Activated T-cell treated with anti-CD3 and anti-CD28 coated beads, Interleukin-2, amount 50 U/mL, for 72 hours (primary cell): ENCODE measurements at places on chromosomes 3 and 15. TPM values are rescaled to one million over a fixed set of nuclear protein-coding genes. Genes with fewer than 3 reads are reported as not detected.
A peak's percentile ranks its signal among the peaks of the same experiment; 100 is the strongest.

Gene C3orf20
- total RNA-seq, result 0.51 TPM

Gene TMEM115
- 21.5 TPM for total RNA-seq

Gene HTR3E
- total RNA-seq, result not detected

Gene PRICKLE2
- total RNA-seq, result 0.17 TPM

Gene C2CD4A
- 1.8 TPM for total RNA-seq

Gene LRRIQ4
- 0.22 TPM for total RNA-seq

Gene ZNF501
- 3.6 TPM for total RNA-seq

Gene STRC
- total RNA-seq, result 1.1 TPM

Gene APBA2
- total RNA-seq, result 9.1 TPM

Gene AZI2
- 58.2 TPM for total RNA-seq

Gene NRG4
- not detected for total RNA-seq

DNA sequence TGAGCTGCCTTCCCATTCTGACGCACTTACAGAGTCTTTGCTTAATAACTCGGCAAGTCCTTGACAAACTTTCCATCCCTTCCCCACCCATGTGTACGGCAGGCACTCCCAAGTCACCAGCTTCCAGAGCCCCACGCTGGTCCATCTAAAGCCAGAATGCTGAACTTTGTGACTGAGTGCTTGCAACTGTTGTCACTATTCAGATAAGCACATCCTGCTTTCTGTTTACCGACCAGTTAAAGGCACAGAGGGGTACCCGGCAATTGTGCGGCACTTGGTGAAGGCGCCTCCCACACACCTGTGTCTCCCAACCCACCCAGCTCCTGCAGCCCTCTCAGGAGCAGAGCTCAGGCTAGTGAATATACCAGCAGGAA lies 430.6 kb downstream of the FOXP1 start:
- DNase-seq, result no peak

- no peak for DNase-seq
Measured at GRCh38 chr3:194928227-194928626, 242.5 kb downstream of the FAM43A start.

DNA sequence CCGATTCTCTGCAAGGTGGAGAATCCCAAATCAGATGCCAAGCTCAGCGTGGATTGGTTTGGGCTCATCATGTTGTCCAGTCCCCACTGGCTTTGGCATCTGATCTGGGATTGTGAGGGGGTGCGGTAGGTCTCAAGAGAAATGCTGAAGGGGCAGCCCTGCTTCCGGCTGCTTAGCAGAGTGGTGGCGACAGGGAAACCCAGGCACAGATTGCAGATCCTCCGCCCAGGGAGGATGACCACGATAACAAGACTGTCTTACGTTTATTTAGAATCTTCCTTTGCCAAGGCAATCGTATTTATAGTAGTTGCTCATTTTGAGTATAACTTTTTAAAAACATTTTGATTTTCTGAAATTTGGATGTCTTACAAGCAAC lies 61.1 kb downstream of the SLC12A8 start:
- no peak for DNase-seq

DNA sequence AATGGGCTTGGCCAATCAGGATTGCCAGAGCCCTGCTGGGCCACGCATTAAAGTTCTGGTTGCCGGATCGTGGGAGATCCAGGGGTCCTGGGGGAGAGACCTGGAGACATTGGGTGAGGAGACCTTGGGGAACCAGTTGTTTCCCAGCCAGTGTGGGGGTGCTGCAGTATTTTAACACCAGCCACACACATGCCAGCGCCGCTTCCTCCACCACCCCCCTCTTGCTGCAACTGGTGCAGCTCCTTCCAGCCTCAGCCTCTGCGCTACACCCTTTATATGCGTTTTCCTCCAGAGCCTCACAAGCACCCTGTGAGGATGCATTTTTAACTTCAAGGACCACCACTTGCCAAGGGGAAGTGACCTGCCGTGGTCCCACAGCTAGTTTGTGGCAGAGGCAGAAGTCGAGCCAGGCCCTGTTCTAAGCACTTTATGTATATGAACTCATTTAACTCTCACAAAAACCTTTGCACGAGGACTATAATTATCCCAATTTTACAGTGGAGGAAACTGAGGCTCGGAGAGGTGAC lies 29.4 kb upstream of the GRIP2 start:
- no peak for DNase-seq

- DNase-seq, result no peak
Measured at GRCh38 chr3:66382142-66382541, 118.7 kb downstream of the LRIG1 start.

GRCh38 chr3:48588230-48588629 lies 6.9 kb downstream of the COL7A1 start:
- no peak for DNase-seq

GRCh38 chr3:66220066-66220465 lies 735 bp upstream of the SLC25A26 start:
- no peak for DNase-seq

GRCh38 chr3:86563400-86563970 lies 427.5 kb downstream of the VGLL3 start:
- DNase-seq, result no peak

- DNase-seq, result no peak
Measured at GRCh38 chr15:42020713-42021273, at the start of gene PLA2G4E. Gene PLA2G4E (minus strand): TSS chr15:42021042. CDS start chr15:42021030, 12 bp downstream.

DNA sequence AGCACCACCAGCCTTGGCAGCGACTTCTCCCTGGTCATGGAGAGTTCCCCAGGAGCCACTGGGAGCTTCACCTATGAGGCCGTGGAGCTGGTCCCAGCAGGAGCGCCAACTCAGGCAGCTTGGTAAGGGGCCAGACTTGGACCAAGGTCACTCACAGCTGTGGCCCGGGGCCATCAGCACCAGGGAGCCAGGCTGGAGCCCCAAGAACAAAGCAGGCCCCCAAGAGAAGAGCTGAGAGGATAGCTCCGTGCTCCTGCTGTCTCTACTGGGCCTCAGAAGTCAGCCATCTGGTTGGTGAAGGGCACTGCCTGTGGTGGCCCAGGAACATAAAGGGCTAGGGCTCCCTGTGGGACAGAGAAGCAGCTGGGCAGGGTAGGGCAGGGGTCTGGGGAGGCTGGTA lies 14.7 kb upstream of the CPNE9 start:
- no peak for DNase-seq

- no peak for DNase-seq
Measured at GRCh38 chr3:66618066-66618465, 117.2 kb upstream of the LRIG1 start.

- no peak for DNase-seq
Measured at GRCh38 chr15:95946241-95946640, 384.3 kb upstream of the NR2F2 start.

DNA sequence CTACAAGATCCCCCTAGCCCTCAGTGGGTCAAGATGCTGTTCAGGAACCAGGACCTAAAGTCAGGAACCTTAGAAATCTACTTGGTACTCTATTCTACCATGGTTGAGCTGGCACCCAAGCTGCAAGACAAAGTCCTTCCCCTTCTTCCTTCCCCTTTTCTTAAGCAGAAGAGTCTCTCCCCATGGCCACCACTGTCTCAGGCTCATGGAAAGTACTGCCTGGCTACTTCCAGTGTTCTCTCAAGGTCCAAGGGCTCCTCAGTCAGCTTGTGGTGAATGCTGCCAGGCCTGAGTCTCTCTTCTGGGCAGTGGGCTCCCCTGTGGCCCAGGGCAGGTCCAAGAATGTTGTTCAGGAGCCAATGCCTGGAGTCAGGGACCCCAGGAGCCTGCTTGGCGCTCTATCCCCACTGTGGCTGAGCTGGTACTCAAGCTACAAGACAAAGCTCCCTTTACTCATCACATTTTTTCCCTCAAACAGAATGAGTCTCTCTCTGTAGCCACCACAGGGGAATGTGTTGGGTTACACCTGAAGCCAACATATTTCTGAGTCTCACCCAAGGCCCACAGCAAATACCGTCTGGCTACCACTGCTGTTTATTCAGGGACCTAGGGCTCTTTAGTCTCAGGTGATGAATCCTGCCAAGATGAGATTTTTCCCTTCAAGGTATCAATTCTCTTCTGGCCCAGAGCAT lies 18.1 kb upstream of the SLC27A2 start:
- DNase-seq, result no peak

- no peak for DNase-seq
Measured at GRCh38 chr15:62407216-62407615, 242.1 kb upstream of the C2CD4B start.

DNA sequence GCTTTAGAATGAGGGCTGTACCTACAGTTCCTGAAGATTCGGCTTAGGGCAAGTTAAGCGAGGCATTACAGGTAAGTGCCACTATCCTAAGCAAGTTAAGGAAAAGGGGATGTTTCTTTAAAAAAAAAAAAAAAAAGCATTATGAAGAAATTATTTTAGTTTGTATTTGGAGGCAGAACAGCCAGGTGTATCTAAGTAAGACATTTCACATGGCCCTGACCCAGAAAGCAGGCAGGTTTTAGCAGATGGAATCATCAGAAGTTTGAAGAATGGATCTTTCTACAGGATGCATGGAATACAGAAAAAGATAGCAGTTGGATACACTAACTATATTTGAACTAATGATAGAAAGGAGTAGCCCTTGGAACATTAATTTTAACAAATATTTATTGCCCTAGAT lies 105.6 kb downstream of the OSBPL10 start:
- no peak for DNase-seq

DNA sequence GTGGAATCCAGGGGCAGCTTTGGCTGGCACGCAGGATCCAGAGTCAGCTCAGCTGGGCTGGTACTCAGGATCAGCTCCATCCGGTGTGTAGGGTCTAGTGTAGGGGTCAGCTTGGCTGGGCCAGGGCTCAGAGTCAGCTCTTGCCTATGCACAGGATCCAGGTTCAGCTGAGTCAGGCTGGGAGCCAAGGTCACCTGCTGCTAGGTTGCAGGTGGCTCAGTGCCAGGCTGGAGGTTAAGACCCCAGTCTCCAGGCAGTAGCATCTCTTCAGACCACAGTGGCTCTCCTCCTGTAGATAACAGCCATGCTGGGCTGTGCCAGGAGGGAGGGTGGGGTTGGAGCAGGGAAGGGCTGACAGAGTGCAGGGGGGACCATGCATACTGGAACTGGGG lies 1.8 kb downstream of the HYAL3 start:
- no peak for DNase-seq

GRCh38 chr3:135138776-135139175 lies 343.7 kb downstream of the EPHB1 start:
- no peak for DNase-seq

DNA sequence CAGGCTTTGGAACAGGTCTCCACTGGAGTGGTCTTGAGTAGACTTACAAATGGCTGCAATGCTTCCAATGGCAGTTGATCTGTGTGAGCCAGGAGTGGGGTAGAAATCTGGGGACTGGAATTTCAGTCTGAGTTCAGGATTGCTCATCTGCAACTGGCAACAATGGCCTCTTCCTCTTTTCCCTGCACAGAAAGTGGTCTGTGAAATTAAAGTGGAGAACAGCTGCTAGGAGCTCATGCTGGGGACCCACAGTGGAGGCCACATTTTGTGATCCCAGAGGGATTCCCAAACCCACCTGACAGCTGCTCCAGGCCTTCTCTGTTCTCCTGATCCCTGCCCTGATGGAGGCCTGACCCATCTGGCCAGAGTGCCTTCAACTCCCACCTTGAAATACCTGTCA lies 49.6 kb downstream of the CEMIP start:
- DNase-seq, result no peak

DNA sequence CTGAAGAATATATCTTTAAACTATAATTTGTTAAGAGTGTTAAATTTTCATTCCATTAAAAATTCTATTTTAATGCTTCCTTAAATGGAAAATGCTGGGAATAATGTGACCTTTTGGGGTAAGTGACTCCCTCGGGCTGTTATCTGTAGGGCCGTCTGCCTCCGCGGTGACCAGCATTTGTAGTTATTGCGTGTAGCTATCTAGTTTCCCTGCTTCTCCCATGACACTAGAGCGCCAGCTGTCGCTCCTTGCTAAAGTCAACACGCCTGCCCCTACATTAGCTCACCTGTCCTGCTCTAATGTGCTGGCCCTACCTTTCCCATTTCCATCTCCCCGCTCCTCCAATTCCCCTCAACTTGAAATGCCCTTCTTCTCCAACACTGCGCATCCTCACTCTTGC lies 12.4 kb upstream of the CHRM5 start:
- DNase-seq, result no peak

DNA sequence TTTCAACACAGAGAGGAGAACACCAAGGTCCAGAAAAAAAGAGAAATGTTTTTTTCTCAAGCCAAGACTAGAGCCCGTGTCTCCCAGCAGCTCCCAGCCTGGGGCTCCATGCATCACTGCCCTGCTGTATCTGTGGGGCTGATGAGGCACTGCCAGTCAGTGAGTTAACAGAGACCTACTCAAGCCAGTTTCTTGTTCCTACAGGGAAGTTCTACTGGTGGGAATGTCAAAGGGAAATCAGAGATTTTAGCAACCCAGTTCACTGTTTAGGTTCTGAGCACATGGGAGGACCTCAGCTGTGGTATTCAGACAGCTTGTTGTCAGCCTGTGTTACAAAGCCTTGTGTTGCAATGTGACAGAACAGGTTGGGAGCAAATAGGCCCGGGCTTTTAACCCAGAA lies 234.3 kb downstream of the TLE3 start:
- DNase-seq, result no peak

DNA sequence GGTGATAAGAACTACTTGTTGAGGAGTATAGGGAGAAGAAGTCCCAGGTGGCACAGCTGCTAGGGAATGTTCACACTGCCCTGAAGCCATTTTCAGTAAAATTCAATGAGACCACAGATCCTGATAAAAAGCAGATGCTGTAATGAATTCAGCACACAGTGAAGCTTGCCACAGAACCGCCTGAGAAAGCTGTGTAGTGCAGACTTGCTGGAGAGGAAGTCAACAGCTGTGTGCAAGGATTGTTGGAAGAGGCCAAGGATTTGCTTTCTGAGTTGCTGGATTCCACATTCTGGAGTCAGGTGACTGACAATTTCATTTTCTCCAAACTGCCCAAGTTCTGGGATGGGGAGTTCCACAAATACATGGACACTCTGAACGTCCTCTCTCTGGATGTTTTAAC lies 70.9 kb downstream of the ANP32A start:
- no peak for DNase-seq

DNA sequence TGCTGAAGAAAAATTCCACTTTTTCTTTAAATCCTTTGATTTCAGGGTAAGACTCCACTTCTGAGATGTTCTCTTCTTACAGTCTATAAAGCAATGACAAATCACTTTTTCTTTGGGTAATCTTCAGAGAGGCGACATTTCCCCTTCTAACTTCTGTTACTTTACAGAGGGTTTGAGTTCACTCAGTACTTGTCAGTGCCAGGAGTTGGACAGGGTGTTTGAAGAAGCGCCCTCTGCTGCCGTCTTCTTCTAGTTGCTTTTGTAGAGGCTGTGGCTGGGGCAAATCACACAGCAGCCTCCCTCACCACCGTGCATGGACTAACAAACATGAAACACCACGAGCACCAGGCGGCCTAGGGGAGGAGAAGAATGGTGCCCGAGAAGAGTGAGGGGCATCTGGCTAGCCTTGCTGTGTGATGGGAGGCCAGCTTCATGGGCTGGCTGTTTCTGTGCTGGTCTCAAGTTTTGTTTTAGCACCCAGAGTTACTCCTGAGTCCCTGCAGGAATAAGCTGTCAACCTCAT lies at the start of gene CD80:
Gene CD80, minus strand, starts transcription at position 174 of the 523 bp plus-strand sequence. CDS start 1,886 bp downstream, outside the sequence.
- DNase-seq, result peak; percentile 74
